Immature natural killer cell (primary cell): ENCODE measurements at places on chromosomes 5 and 9.

- DNase-seq = no peak
Measured at GRCh38 chr5:170484847-170485615, 18.8 kb upstream of the KCNIP1 start.

- no peak for DNase-seq
Measured at GRCh38 chr5:141941779-141942178, 16.2 kb downstream of the PCDH12 start.

- no peak for DNase-seq
Measured at GRCh38 chr5:109273594-109273993, 136.2 kb downstream of the PJA2 start.

GRCh38 chr5:133200256-133200655 lies 148.4 kb downstream of the HSPA4 start:
- no peak for DNase-seq

- no peak for DNase-seq
Measured at GRCh38 chr5:127423173-127423798, 94.2 kb upstream of the PRRC1 start.

GRCh38 chr5:107023732-107024131 lies 647.0 kb downstream of the EFNA5 start:
- no peak for DNase-seq

GRCh38 chr5:141040093-141040770 lies 10.9 kb upstream of the PCDHB1 start:
- no peak for DNase-seq

DNA sequence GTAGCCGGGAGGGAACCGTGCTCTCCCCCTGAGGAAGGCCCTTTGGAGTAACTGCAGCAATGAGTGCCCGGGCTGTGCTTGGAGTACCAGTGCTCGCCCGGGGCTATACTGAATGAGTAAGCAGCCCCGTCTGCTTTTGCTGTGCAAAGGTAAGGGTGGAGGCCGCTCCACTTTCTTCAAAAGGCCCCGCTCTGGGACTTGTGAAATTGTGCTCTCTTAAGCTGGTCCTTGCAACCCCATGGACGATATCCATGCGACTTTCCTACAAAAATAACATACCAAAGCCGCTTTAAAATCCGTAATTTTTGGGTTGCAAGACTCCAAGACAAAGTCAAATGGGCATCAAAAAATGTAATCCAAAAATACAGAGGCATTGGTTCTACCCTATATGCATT lies 578 bp upstream of the TNFAIP8 start:
- no peak for DNase-seq

- no peak for DNase-seq
Measured at GRCh38 chr5:123950701-123951581, 439.0 kb downstream of the CSNK1G3 start.

- DNase-seq = no peak
Measured at GRCh38 chr5:135993880-135994636, 34.7 kb upstream of the TGFBI start.

DNA sequence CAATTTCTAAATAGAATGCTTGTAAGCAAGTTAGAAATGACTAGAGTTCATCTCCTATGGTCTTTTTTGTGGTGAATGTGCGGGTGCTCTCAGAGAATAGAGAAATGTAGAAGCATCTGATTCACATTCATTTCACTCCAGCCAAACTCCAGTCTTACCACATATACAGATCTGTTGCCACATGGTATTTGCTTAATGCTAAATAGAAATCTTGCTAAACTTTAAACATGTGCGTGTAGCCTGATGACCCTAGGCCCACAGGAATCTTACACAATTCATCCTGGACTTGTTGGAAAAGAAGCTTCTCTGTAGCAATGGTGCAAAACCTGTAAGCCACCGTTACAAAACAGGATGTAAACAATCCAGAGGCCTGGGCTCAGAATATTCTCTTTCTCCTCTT lies 135.2 kb downstream of the PCSK1 start:
- no peak for DNase-seq

GRCh38 chr5:127667926-127668325 lies 19.0 kb downstream of the CTXN3 start:
- DNase-seq = no peak

- DNase-seq = no peak
Measured at GRCh38 chr5:178642351-178642909, 15.6 kb upstream of the CLK4 start.

DNA sequence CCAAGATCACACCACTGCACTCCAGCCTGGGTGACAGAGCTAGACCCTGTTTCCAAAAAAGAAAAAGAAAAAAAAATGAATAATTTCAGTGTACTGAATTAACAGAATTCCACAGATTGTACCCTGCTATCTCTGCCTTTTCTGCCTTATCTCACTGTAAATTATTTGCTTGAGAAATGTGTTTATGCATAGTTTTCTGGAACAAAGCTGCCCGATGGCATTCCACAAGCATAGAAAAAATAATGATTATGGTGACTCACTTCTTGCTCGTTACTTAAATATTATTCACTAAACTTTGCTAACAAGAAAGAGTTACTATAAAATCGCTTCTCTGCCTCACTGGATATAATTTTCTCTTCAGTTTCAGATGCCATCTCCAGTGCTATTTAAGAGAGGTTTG lies 88.7 kb upstream of the FAM169A start:
- no peak for DNase-seq

DNA sequence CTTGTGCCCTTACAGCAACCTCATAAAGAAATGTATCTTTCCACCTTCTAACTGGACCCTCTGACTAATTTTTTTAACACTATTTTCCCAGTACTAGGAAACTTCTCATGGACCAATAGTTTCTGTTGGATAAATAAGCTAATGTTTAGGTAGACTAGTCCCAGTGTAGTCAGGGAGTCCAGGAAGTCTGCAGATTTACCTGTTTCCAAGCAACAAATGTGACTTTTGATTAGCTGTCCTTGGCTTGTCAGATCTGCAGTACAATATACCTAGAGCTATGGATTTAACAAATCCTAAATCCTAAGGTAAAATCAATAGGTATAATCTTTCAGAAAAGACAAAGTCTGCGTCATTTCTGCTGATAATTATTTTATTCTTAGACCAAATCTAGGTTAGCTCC lies 55.7 kb downstream of the FAM174A start:
- no peak for DNase-seq

DNA sequence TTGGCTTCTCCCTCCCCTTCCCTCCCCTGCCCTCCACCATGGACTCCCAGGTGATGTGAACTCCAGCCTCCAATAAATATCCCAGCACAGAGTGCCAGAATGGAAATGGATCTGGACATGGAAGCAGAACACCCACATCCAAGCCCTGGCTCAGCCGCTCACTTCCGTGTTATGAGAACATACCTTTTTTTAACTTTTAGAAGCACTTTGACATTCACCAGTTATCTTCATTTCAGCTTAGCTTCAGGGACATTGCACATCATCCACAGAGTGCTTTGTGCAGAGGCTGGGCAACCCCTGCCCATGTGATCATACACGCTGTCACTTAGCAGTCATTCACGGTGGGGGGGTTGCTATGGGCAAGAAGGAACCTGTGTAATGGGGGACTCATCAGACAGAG lies 9.1 kb downstream of the AFAP1L1 start:
- DNase-seq = no peak

GRCh38 chr5:173743641-173744343 lies 127.3 kb upstream of the BOD1 start:
- DNase-seq = no peak

GRCh38 chr5:32711681-32712480 lies 760 bp downstream of the NPR3 start:
- DNase-seq = peak; percentile 6

- no peak for DNase-seq
Measured at GRCh38 chr5:68710514-68710913, 383.3 kb upstream of the SLC30A5 start.

- DNase-seq = peak; percentile 92
Measured at GRCh38 chr5:181260720-181261319, at the start of gene TRIM52. Gene TRIM52 (minus strand): TSS chr5:181261143. CDS start chr5:181260813, 330 bp downstream.

GRCh38 chr9:135223831-135224230 lies 136.4 kb downstream of the OLFM1 start:
- DNase-seq = no peak

GRCh38 chr5:65790371-65791163 lies 68.6 kb downstream of the NLN start:
- DNase-seq = peak; percentile 35

GRCh38 chr5:32276173-32276853 lies 36.4 kb downstream of the MTMR12 start:
- peak; percentile 23 for DNase-seq

DNA sequence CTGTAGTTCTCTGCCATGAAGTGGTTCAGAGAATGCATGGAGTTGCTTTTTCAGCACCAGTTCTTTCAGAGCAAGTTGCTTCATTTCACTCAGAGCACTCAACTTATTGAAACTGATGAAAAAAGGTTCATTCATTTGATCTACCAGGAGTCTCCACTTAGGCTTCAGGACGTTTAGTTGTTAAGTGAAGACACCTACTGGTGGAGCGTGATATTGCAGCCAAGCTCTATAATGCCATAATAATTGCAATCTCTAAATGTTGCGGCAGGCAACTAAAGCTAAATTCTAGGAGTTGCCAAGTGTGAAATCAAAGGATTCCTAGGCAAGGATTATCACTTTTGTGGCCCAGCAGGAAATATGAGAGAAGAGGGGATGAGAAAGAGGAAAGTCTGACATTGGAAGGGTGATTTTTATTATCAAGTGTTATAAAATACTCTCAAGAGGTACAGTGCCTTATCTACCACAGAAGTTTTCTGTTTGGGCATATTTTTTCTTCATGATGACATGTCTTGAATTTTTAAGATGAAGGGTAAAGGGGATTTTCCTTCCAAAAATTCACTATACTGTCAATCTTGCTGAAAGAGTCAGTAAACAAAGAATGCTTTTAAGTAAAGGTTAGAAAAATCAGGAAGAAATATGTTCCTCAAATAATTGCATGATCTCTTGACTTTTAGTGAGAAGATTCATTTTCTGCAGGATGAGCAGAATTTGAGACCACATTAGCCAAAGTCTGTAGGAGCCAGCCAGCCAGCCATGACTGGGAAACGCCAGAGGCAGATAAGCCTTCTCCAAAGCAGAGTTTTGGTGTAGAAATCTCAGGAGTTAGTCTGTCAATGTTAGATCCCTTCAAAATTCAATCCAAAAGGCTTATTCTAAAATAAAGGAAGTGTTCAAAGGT lies 83.4 kb downstream of the SH3PXD2B start:
- no peak for DNase-seq

GRCh38 chr9:100739666-100740065 lies 161.8 kb downstream of the CAVIN4 start:
- DNase-seq = no peak
